ENCODE measurements at places on chromosomes 4 and X. TPM values are rescaled to one million over a fixed set of nuclear protein-coding genes. Genes with fewer than 3 reads are reported as not detected.
A peak's percentile ranks its signal among the peaks of the same experiment; 100 is the strongest.

DNA sequence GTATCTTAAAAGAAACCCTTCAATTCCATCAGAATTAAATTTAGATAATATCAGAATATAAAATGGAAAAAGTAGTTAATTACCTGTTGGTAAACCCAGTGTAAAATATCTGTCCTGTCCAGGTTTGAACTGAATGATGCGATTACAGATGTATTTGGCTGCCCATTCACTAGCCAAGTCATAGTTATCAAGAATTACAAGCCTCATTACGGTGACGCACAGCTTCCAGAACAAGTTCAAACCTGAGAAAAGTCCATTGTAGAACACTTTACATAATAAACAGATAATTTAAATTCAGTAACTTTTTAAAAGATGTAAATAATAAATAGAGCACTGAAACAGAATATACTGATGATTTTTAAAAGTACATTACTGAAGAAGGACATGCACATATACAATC is 4.4 kb downstream of the GNPDA2 start:
- no peak for DNase-seq

DNA sequence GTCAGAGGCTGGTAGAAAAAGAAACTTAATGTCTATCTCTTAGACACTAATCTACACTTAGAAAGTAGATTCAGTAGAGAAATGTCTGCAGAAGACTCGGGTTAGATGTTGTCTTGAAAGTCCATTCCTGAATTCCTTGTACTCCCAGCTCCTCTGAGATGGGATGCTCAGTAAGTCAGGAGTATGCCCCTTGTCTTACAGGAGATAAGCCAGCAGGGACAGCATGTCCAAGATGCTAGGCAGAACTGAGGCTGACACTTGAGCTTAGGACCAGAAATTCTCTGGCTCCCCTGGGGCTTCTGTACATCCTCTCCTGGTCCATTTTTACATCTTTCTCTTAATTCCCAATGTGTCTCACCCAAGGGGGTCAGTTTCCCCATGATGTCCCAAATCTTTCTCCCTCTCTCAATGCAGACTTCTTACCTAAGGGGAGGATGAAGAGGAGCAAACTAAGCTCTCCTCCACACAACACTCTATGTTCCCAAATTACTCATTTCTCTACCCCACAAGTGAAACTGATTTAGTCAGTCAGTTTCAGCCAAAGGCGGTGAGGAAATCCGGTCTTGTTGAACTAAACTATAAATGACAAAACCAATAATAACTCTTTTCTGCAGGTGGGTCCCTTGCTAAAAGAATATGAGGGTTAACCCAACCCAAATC is 558.2 kb upstream of the DIPK2B start:
- DNase-seq: peak; percentile 13

- peak; percentile 61 for DNase-seq
Measured at GRCh38 chrX:16347968-16348670, 180.8 kb downstream of the MAGEB17 start.

DNA sequence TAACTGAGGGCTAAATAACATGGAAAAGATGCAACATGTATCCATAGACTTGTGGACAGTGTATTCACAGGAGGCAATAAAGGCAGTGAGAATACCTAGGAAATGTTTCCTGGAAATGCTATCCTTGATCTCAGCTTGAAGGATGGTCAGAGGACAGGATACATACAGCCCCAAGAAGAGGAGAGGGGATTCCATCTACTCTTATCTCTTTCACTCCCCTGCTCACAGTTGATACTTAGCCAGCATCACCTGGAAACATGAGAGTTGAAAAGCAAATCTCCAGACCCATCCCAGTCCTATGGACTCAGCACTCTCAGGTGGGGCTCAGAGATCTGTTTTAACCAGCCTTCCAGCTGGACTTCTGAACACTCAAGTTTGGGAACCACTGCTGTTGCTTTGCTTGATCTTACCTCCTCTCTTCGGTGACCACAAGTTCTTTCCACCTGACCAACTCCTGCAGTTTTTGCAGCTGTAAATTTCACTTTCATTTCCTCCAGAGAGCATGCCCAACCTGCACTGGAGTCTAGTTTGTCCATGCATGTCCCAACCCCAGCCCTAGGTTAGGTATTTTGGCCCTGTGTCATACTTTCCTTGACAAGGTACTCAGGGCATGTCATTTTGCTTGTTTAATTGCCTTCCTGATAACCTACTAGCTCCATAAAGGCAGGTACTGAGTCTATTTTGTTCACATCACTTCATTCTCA is 10.4 kb downstream of the RELL1 start:
- DNase-seq: no peak

DNA sequence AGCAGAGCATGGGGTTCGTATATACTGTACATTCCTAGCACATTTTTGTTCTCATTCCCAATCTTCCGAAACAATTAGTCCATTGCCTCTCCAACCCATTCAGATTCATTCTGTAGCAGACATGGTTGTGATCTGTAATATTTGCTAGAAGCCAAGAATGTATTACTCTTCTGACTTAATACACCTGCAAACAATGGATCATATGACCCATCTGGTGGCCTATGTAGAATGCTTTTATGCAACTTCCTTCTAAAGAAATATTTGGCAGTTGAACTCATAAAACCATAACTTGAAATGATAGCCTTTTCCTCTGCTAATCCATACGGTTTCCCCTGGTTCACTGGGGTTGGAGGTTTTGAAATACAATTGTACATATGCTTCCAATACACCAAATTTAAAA is 32.8 kb upstream of the SGMS2 start:
- no peak for DNase-seq

GRCh38 chrX:18692541-18692940 is 14.9 kb upstream of the PPEF1 start:
- DNase-seq: no peak

DNA sequence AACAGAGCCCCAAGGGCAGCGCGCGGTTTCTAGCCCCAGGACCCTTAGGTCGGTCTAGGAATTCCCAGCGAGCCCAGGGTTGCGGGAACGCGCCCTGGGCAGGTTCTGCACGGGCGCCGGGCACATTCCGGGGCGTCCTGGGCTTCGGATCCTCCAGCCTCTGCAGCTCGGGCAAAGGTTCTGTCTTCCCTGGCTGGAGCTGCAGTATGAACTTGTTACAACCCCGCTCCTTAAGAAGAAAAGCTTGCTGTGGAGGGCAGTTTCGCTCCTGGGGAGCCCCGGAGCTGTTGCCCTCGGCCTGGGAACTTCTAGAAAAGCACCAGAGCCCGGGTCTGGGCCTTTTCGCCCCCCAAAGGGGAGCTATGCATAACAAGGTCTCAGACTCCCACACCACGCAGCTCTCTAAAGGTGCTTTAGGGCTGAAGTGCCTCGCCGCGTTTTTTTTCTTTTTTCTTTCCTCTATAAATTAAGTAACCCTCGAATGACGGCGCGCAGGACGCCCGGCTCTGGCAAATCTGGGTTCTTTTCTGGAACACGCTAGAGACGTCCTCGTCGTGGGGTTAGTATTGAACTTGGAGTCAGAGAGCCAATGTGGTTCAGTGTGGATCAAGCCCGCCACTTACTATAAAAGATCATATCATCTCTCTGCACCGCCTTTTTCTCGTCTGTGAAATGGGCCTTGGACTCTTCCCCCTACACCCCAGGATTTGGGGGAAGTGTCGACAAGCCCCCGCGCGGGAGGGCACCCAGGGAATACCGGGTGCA is 5.7 kb downstream of the MSX1 start:
- no peak for DNase-seq

- peak; percentile 3 for DNase-seq
Measured at GRCh38 chr4:82560853-82561785, 669 bp downstream of the TMEM150C start.

- DNase-seq: peak; percentile 47
Measured at GRCh38 chrX:31609130-31609529, 537.3 kb upstream of the FTHL17 start.

- peak; percentile 31 for DNase-seq
Measured at GRCh38 chr4:67700116-67700737, 728 bp downstream of the UBA6 start.

DNA sequence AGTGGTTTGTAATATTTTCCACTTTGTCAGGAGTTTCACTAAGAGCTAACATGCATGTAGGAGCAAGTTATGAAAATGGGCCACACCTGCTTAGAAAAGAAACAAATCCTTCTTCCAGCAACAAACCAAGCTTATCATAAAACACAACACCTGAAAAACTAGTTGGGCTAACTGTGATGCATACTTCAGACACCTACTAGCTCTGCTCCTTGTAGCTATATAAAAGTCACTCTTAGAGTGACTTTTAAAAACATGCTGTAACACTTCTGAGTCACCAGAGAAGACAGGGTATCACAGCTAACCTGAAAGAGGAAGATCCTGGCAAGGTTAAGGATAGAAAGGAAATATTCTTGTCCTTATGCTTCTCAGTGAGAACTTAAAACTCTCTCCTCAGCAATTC is 3.6 kb upstream of the SLAIN2 start:
- peak; percentile 39 for DNase-seq

DNA sequence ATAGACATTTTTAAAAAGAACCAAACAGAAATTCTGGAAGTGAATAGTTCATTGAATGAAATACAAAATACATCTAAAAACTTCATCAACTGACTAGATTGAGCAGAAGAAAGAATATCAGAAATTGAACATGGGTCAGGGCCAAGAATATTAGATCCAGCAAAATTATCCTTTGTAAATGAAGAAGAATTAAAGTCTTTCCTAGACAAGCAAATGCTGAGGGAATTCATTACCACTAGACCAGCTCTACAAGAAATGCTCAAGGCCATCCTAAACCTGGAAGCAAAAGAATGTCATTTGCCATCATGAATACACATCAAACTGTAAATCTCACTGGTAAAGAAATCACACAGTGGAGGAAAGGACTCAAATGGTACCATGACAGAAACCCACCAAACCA is 72.7 kb upstream of the RPL34 start:
- no peak for DNase-seq

DNA sequence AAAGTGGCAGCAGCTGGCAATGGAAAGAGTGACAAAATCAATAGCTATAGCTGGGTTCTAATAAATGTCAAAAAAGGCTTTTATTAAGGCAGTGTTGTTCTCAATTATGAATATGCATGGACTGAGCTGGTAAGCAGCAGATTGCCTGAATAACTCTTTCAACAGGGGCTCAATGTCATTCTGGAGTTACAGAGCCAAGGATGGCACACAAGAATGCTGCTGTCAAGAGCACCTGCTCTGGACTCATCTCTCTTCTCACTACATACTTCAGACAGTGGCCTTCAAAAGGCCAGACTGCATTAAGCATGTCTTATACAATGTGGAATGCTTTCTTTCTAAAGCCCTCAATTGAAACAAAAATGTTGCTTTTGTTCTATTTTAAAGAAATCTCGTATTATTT is 351.4 kb downstream of the KLHL13 start:
- DNase-seq: peak; percentile 41

- peak; percentile 44 for DNase-seq
Measured at GRCh38 chr4:39754309-39754708, 56.4 kb downstream of the UBE2K start.

DNA sequence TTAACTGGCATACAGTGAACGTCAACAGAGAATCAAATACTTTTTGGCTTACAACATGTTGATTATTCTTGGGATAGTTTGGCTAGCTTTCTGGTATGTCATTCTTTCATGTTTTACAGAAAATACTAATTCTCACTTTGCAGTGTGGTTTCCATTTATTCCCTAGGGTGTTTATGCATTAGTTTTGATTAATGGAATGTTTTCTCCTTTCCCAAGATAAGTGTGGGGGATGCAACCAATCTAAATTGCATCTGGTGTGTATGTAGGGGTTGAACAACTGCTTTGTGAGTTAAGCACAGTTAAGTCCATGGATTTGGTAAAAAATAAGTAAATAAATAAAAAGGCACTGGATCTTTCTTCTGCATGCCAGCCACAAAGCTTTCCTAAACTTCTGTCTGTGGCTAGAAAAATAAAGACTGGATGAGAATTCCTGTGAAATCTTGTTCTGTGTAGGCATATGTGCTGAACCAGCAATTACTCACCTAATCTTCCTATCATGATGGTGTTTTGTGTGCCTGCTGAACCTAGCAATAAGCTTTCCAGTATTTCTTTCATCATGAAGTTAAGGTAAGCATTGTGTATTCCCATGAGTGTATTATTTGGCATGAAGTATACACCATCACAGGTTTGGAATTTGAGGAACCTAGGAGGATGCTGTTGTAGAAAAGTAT is 50.6 kb upstream of the TENM3 start:
- no peak for DNase-seq

DNA sequence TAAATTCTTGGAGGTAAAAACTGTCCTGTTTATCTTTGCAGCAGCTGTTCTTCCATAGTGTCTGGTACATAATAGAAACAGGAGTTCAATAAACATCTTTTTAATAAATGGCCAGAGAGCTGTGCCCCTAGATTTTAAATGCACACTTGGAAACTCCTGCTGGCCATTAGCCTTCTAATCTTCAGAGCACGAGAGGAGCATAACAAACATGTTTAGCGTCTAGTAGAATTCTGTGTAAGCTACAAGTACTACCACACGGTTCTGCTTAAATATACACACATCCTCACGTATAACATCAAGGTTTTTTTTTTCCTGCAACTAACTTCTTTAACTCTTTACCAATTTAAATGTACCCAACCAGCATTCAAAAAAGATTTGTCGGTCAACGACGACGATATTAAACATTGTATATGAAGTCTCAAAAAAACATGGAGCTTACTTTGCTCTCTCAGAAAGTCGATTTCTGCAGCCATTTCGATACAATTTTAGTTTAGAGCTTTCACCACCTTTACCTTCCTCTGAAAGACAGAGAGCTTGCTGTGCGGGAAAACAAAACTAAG is 628 bp downstream of the SCLT1 start:
- DNase-seq: peak; percentile 61

DNA sequence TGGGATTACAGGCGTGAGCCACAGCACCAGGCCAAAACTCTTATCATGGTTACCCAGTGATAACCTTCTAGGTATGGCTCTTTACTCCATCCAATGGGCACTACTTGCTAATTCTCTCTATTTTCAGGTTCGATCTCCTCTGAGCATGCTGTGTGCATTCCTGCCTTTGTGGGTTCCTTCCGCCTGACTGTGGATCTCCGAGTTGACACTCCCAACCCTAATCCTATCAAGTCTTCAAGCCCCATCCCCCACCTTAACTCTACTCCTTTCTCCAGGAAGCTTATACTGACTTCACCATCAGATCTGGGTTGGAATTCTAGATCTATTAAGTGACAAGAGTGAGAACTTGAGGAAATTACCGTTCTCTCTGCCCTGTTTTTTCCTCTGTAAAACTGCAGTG is 64.6 kb downstream of the ZAR1 start:
- DNase-seq: no peak

GRCh38 chrX:48989483-48989882 is 12.6 kb downstream of the GRIPAP1 start:
- DNase-seq: no peak

GRCh38 chrX:39158801-39159657 is 357.8 kb downstream of the MID1IP1 start:
- no peak for DNase-seq

- DNase-seq: peak; percentile 14
Measured at GRCh38 chr4:100657187-100657586, 139.4 kb upstream of the EMCN start.

GRCh38 chr4:142386856-142387255 is 459.2 kb downstream of the INPP4B start:
- no peak for DNase-seq

FRMPD4 gene
- 0.75 TPM for total RNA-seq

CABS1 gene
- total RNA-seq: not detected

ERVMER34-1 gene
- 0.35 TPM for total RNA-seq
